ENCODE measurements at places on chromosomes 13 and 19.

- no peak for DNase-seq
Measured at GRCh38 chr19:41376998-41377365, 649 bp downstream of the TMEM91 start.

GRCh38 chr19:16325641-16326400, 1.2 kb downstream of the KLF2 start:
- DNase-seq: no peak

DNA sequence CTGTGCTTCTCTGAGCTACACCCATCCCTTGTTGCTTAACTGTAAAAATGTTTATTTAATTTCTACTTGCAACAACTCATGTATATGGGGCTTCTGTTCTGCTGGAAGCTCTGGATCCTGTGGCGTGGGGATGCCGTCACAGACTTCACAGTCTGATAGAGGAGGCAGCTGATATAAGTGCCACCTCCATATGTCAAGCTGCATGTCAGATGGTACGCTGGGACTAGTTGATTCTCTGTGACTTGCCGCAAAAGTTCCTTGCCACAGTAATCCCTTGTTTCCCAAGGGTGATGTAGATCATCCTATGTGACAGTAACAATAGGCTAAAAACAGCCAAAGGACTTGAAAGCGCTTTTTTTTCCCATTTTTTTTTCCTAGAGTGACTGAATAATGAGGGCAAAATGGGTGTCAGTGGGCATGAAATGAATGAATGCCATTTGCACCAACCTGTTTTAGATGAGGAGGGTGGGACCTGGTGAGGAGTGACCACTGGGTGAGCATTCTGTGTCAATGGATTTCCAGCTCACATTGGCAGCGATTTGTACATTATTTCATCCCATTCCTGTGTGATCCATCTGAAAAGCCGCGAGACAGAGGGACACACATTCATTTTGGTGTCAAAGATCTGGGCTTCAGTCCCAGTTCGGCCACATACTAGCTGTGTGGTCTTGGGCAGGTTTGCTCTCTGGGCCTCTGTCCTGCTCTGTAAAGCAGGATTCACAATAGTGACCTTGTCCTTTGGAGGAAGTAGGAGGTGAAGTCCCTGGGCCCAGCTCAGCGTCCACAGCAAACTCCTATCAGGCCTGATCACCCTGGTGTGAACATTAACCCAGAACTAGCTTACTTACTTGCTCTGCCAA, 88.9 kb upstream of the RNF113B start:
- DNase-seq: no peak

GRCh38 chr19:51339687-51340656, 2.0 kb downstream of the VSIG10L start:
- peak; percentile 95 for DNase-seq

GRCh38 chr13:80821466-80821865, 480.5 kb upstream of the SPRY2 start:
- no peak for DNase-seq

DNA sequence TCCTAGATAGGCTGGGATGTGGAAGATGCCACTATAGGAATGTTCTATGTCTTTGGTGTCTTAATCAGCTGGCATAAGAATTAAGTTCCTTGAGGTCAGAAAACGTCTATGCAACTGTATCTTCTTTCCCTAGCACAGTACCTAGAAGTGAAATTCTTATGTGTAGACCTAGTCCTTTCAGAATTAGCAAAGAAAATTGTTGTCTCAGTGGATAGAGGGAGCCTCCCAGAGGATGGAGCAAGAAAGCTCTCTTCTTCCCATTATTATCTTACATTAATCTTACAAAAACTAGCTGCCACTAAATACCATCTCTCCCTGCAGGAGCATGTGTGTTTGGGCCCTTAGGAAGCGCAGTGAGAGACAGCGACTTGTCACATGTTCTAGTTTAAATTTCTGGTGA, 11.6 kb downstream of the CLDN10 start:
- DNase-seq: no peak

DNA sequence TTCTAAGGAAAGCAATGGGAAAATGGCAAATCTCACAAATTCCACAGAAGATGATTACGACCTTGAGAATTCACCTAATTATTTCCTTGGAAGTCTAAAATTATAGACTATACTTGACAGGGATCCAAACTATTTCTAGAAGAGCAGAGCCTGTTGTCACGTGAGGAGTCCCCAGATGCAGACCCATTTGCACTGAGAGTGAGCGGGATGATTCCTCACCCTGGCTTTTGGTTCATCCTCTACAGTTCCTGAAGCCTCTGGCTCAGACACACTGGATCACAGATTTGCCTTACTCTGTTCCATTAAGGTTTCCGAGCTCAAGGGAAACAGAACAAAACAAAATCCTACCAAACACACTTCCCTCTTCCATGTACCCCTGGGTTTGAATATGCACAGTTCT, 23.0 kb upstream of the CYSLTR2 start:
- DNase-seq: no peak

- no peak for DNase-seq
Measured at GRCh38 chr13:32904266-32904665, 112.0 kb upstream of the KL start.

- no peak for DNase-seq
Measured at GRCh38 chr19:41998246-41999020, 4.4 kb upstream of the ATP1A3 start.

- no peak for DNase-seq
Measured at GRCh38 chr19:31113293-31113692, 235.9 kb downstream of the TSHZ3 start.

DNA sequence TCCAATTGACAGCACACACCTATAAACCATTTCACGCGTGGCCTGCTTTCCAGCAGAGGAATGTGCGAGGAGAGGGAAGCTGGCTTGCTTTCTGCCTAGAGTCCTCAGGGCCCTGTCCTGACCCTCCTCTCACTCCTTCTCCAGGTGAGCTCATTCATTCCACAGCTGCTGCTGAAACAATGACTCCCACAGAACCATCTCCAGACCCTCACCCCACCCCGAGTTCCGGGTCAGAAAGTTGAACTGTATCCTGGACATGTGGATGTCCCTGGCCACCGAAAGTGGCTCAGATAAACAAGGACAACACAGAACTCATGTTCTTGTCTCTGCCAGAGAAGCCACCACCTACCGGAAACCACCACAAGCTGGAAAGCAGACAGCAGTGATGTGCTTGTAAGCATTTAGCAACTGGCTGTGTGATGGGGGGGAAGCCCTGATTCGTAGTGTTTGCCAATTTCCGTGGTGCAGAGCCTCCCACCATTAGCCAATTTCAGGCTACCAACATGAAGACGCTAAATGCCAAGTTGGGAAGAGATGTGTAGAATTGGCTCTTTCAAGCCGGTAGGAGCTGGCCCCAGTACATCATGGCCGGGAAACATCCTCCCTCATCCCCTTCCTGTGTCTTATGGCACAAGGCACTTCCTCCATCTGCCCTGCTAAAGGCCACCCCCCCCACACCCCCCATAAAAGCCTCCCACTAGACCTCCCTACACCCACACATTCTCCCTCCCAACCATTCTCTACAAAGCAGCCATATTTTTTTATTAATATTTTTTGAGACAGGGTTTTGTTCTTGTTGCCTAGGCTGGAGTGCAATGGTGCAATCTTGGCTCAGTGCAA, 5.0 kb downstream of the SYCE2 start:
- no peak for DNase-seq

- peak; percentile 25 for DNase-seq
Measured at GRCh38 chr19:58563823-58564222, 5.4 kb upstream of the UBE2M start.

GRCh38 chr13:90402613-90403012, 944.9 kb upstream of the MIR17HG start:
- no peak for DNase-seq

GRCh38 chr19:2627319-2627829, 75.1 kb downstream of the GNG7 start:
- DNase-seq: no peak

GRCh38 chr19:750640-751423, at the start of gene MISP:
TSS of gene MISP (plus strand) at chr19:751112. CDS start at chr19:756947, 5,835 bp downstream.
- DNase-seq: no peak
